Neural progenitor cell (in vitro differentiated cells): ENCODE measurements at places on chromosomes 7 and 10.

- no peak for DNase-seq
These were observed 108.0 kb downstream of the SH3PXD2A start for GRCh38 chr10:103747193-103747865.

GRCh38 chr10:2949948-2950354 lies 117.4 kb upstream of the PFKP start:
- DNase-seq = no peak

GRCh38 chr10:115814542-115814941 lies 458.5 kb downstream of the GFRA1 start:
- no peak for DNase-seq

- DNase-seq = no peak
These were observed 263.7 kb downstream of the ZMYND11 start for GRCh38 chr10:398954-399353.

- no peak for DNase-seq
These were observed 60.3 kb upstream of the STK17A start for GRCh38 chr7:43522406-43523156.
